ENCODE measurements at places on chromosomes 1 and 21.

- no peak for DNase-seq
Measured at GRCh38 chr1:91199988-91200387, 178.2 kb upstream of the ZNF644 start.

DNA sequence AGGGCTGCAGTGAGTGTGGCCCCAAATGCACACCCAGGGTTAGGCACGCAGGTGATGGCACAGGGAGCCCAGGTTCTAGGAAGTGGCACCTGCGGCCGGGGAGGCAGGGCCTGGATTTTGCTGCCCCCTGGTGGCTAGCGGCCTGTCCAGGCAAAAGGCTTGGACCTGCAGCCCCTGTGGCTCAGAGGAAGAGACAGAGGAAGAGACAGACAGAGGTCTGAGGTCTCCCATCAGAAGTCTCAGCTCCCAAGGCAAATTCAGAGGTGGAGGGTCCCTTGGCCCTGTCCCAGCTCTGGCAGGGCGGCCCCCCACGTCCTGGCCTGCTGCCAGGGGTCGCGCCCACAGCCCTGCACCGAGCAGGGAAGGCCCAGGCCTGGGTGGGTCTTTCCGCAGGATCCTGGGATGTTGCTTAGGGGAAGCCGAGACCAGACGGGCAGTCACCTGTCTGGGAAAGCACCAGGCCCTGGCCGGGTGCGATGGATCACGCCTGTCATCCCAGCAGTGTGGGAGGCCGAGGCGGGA lies 8.0 kb upstream of the TNFRSF14 start:
- peak; percentile 61 for DNase-seq

DNA sequence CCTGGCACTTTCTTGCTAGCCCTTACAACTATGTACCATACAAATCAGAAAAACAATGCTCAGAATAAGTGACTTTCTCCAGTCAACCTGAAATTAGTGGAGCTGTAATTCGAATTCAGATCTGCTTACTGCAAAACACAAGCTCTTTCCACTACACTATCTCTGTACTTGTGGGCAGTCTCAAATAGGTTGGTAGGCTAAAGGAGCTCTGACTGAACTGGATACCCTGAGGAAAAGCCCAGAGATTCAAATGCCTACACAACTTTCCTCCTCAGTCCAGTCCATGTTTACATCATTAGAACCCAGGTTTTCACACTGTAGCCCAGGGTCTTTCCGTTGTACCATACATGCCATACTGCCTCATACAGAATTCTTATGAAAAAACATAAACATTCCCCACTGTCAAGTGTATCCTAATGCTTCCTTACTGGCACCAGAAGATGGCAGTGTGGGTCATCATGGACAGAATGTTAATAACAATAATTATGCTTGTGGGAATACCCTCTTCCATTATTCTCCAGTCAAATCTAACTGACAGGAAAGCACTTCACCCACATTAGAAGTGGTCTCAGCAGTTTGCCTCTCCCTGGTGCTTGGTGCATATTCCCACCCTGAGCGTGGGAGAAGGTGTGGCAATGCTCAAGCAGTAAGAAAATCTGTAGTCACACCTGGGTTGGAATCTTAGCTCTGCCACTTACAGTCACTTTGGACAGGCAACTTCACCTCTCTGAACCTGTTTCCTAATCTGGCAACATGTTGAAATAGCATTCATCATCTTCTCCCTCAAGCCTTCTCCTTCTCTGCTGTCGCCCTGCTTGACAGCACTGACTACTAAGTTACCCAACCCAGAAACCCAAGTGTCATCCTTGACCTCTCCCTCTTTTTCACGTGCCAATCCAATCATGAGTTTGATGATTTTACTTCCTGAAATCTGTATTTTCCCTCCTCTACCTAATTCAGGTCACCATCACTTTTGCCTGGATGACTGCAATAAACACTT lies 14.4 kb upstream of the ZFYVE9 start:
- DNase-seq, result no peak

DNA sequence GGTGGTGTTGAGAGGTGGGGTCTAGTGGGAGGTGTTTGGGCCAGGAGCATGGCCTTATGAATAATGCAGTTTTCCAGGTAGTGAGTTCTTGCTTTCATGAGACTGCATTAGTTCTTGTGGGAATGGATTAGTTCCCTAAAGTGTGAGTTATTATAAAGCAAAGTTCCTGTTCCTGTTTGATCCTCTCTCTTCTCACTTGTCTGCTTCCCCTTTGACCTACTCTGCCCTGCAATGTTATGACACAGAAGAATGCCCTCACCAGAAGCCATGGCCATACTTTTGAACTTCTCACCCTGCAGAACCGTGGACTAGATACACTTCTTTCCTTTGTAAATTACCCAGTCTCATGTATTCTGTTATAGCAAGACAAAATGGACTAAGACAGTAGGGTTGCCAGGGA lies 53.6 kb downstream of the MAP3K7CL start:
- no peak for DNase-seq

DNA sequence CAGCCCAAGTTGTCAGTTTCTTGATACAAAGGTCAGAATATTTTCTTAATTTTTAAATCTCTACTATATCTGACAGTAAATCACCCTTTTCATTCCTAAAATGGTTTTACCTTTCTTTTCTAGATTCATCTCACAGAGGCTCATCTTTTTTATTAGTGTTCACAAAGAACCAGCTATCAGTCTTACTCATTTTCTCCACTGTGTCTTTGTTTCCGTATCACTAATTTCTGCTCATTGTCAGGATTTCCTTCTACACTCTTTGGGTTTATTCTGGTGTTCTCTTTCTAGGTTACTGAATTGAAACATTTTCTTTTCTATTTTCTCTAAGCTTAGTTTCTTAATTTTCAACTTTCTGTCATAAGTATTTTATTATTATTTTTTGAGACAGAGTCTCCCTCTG lies 8.7 kb downstream of the AGPAT3 start:
- DNase-seq, result no peak

- DNase-seq, result no peak
Measured at GRCh38 chr1:191558379-191558778, 599.9 kb upstream of the RGS18 start.

- no peak for DNase-seq
Measured at GRCh38 chr1:8367571-8368194, 49.8 kb downstream of the SLC45A1 start.

- no peak for DNase-seq
Measured at GRCh38 chr1:201958348-201958747, 3.0 kb downstream of the TIMM17A start.

DNA sequence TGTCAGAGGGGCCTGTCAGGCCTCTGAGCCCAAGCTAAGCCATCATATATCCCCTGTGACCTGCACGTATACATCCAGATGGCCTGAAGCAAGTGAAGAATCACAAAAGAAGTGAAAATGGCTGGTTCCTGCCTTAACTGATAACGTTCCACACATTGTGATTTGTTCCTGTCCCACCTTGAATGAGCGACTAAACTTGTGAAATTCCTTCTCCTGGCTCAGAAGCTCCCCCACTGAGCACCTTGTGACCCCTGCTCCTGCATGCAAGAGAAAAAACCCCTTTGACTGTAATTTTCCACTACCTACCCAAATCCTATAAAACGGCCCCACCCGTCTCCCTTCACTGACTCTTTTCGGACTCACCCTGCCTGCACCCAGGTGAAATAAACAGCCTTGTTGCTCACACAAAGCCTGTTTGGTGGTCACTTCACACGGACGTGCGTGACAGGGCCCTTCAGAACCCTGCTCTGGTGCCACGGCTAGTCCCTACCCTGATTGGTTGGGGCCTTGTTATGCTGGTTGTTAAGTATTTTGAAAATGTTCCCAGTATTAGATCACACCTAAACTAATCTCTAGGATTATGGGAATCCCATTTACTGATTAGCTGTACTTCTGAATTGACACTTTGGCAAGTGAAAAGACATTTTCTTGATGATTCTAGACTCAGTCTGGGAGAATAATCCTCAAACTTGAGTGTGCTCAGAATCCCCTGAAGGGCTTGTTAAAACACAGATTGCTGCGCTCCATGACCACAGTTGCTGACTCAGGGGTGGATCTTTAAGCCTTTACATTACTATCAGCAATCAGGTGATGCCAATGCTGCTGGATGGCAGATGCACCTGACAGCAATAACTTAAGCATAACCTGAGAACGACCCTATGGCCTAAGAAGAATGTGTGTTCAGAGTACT lies 28.8 kb upstream of the SPATA6 start:
- no peak for DNase-seq
